ENCODE measurements at places on chromosomes 1 and 21.
A peak's percentile ranks its signal among the peaks of the same experiment; 100 is the strongest.

DNA sequence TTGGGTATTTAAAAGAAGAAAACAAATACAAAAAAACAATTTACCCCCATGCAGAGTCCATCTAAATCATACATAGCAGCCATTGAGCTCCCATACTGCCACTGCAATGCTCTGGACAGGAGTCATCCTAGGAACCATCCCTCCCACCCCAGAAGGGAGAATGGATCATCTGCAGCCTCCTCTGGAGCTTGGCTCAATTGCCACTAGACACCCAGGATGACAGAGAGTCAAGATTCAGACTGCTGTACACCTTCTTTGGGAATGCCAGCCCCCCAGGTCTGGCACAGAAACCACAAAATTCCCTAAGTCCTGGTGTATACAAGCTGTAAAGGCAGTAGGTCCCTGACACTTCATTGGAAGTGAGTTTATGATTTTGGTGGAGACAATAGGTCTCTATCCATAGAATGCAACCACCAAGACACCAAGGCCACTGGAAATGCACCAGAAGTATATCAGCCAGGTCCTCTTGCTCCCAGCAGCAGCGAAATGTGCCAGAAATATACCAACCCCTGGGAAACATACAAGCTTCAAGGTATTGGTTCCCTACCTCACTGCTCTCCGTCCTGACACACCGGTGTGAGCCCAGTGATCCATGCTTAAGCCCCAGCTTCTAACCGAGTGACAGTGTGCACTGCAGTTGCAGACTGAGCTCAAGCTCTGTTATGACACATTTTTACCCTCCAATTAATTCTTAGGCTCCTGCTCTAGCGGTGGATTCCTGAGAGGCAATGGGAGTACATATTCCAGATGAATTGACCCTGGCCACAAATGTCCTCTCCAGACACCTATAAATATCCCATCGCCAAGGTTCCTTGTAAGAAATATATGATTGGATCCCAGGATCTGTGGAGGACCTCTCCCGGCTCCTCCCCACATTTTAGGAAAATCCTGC lies 4.4 kb downstream of the TAL1 start:
- no peak for DNase-seq

DNA sequence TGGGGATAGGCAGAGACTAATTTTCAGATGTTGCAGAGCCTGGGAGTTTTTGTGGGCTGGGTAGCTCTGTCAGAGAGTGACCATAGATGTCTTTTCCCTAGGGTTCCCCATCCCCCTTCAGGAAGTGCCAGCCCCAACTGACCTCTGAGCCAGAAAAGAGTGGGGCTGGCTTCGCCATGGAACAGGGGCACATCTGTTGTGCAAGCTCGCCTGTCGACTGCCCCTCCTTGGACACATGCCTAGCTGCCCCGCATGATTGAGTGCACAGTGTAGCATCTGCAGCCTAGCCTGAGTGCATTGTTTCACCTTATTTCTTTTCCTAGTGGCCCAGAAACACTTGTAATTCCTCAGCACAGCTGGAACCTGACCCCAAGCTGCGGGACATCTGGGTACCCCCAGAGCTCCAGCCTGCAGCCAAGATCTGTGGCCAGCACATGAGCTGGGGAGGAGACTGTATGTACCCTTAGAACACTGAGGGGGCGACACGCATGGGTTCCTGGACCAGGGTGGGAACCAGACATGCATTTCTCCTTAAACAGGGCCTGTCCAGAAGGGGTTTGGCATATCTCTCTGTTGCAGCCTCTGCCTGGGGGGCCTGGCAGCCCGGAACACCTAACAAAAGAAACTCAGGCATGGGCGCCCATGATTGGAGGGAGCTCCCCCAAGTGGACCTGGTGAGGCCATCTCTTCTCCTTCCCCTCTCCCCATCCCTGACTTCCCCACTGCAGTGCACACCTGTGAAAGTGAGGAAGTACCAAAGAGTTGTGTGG lies 55.2 kb downstream of the SYT14 start:
- no peak for DNase-seq

- DNase-seq: no peak
Measured at GRCh38 chr1:223717695-223718363, 5.5 kb downstream of the CAPN2 start.

- DNase-seq: no peak
Measured at GRCh38 chr1:238152119-238152518, 261.4 kb upstream of the ZP4 start.

DNA sequence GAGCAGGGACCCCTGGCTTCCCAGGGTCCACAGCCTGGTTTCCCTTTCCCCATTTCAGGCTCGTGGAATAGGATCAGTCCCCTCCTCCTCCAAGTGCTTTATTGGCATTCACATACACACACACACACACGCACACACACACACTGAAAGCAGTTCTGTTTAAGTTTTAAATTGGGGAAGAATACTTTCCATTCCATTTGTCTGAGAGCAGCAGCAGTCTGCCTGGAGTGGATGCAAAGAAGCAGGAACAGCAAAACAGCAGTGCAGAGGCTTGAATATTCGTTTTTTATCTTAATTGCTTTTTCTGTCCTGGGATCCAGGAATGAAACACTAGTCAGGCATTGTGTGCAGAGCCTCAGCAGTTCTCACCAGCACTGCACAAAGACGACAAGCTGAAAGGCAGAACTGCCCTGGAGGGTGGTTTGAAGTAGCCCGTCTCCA lies 7.1 kb downstream of the CYB561D1 start:
- DNase-seq: peak; percentile 44

- peak; percentile 84 for DNase-seq
Measured at GRCh38 chr1:112700290-112701226, 6.4 kb downstream of the RHOC start.

- no peak for DNase-seq
Measured at GRCh38 chr1:22832414-22832786, 121.8 kb downstream of the EPHB2 start.

DNA sequence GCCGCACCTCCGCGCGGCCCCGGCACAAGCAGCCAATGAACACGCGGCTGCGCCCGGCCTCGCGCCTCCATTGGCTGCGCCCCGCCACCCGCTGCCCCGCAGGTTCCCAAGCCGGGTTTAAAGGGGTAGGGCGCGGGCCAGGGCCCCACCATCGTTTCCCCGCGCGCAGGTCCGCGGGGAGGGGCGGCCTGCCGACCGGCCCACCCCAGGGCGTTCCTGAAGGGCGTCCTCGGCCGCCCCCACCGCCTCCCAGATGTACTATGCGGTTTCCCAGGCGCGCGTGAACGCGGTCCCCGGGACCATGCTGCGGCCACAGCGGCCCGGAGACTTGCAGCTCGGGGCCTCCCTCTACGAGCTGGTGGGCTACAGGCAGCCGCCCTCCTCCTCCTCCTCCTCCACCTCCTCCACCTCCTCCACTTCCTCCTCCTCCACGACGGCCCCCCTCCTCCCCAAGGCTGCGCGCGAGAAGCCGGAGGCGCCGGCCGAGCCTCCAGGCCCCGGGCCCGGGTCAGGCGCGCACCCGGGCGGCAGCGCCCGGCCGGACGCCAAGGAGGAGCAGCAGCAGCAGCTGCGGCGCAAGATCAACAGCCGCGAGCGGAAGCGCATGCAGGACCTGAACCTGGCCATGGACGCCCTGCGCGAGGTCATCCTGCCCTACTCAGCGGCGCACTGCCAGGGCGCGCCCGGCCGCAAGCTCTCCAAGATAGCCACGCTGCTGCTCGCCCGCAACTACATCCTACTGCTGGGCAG lies at the start of gene OLIG1:
OLIG1 (plus strand) TSS at position 148 of the 750 bp plus-strand sequence; CDS start at position 254, 106 bp downstream.
- DNase-seq: no peak

DNA sequence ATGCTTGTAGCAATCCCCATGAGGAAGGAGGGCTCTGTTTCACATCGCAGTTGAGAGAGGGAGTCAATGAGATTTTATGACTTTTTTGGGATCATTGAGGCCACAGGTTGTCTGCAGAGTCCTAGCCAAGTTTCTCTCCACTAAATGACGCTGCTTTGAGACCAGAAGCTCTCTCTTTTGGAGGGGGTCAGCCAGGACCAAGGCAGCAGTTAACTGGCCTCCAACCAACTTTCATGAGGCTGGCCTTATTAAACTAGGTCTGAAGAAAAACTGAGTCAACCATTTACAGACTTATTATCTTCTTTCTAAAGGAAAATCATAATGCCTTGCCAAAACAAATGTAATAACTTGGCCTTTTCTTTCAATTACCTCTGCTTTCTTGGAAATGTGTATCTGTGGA lies 8.6 kb downstream of the WLS start:
- no peak for DNase-seq

DNA sequence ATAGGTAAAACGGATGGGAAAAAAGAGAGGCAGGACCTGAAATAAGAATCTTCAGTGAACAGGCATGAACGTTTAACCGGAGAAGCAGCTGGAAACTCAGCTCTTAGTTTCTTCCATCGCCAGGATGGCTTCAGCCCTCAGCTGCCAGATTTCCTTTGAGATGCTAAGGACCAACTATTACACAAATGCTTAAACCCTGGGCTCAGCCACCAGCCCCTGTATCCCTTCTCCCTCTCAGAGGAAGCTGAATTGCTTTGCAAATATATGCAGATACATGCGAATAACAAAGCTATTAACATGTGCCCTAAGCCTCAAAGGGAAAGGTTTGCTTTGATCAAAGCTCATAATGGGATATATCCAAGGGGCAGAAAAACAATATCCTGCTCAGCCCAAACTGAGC lies 515.1 kb downstream of the OMA1 start:
- no peak for DNase-seq

- no peak for DNase-seq
Measured at GRCh38 chr1:56908619-56909221, 54.1 kb downstream of the C8A start.

GRCh38 chr1:244234009-244234643 lies 183.0 kb downstream of the ZBTB18 start:
- DNase-seq: no peak

- no peak for DNase-seq
Measured at GRCh38 chr1:44689447-44689765, 14.9 kb downstream of the ARMH1 start.

DNA sequence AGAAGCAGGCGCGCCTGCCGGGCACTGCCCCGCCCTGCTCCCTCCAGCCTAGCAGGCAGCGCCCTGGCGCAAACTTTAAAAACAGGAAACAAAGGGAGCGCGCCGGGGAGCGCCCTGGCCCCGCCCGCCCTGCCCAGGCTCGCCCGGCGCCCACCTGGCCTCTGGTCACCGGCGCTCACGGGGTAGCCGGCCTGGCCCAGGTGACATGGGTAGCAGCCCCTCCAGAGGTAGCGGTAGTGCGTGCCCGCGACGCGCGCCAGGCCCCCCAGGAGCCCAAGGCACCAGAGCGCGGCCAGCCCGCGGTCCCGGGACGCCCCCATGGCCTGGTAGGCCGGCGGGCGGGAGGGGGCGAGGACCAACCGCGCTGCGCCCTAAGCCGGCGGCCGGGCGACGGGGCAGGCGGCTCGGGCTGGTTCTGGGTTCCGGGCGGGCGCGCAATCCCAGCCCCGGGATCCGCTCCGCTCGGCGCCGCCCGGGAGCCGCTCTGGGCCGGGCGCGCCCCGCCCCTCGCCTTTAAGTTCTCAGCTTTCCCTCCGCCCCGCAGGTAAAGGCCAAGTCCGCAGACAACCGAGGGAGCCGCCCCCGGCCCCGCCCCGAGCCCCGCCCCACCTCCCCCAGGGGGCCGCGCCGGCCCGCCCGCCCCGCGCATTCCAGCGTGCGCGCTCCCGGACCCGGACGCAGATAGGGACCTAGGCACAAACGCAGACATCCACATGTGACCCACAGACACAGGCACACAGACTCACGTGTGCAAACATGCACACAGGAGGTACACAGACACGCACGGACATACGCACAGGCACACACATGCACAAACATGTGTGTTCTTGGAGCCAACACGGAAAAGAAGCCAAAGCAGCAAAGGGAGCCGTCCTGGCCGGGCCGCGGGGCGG lies 76.7 kb downstream of the ARHGEF16 start:
- DNase-seq: no peak

DNA sequence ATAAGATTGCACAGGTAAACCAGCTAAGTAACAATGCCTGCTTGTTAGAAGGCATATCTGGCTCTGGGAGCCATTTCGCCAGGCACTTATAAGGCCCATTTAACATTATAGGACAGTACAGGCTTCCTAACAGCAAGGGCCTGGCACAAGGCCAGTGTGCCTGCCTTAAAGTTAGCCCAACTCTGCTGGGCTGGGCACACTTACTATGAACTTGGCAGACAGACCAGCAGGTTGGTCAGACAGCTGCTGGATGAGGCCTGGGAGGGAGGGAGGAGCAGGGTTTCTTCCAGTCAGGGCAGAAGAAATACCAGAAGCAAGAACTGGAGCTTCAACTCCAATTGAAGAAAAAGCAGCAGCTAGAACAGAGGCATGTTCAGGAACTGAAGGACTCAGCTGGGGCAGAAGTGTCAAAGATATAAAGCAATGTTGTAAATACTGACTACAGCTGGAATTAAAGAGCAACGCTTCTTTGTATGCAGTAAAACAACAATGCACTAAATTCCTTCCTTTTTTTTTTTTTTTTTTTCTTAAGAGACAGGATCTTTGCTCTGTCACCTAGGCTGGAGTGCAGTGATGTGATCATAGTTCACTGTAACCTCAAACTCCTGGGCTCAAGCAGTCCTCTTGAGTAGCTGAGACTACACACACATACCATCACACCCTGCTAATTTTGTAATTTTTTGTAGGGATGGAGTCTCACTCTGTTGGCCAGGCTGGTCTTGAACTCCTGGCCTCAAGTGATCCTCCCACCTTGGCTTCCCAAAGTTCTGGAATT lies 4.9 kb downstream of the CACHD1 start:
- DNase-seq: no peak

GRCh38 chr1:1181938-1182410 lies 8.3 kb downstream of the TTLL10 start:
- DNase-seq: no peak

DNA sequence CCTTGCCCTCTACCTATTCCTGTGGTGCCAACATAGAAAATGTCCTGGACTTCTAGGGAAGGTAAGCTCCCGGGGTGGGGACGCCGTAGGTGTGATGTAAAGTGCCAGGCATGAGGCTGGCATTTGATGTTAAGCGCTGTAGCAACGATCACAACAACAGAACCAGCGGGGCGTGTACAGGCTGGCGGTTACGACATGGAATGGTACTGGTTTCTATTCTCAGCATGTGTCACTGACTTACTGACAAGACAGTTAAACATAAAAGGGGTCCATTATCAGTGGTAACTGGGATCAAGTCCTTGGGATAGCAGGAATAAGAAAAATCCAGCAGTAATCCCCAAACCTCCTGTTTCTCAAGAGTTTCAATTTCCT lies 58.9 kb downstream of the TGFBR3 start:
- DNase-seq: no peak

DNA sequence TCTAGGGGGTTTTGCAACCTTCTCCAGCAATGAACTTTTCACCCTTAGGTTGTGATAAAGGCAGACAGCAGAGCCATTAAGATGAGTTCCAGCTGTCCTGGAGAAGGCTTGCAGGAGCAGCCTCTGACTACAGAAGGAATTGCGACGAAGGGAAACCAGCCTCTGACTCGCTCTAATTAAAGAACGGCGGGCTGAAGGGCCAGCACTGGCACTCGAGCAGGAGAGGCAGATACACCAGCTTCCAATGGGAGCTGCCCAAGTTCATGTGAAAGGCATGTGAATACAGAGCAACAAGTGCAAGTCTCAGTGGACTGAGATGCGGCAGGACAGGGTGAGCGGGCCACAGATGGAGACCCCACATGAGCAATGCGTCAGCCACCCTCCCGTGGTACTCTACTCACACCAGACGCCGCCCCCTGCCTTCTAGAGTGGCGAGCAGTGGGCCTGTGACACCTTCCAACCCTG lies 15.7 kb downstream of the RCC2 start:
- no peak for DNase-seq

- DNase-seq: no peak
Measured at GRCh38 chr1:13764588-13765332, 64.8 kb downstream of the PRDM2 start.
